Activated naive CD4-positive, alpha-beta T cell (primary cell): ENCODE measurements at places on chromosomes 2 and 18.

- no peak for DNase-seq
Observed at GRCh38 chr2:184363213-184363612, 235.1 kb upstream of the ZNF804A start.

DNA sequence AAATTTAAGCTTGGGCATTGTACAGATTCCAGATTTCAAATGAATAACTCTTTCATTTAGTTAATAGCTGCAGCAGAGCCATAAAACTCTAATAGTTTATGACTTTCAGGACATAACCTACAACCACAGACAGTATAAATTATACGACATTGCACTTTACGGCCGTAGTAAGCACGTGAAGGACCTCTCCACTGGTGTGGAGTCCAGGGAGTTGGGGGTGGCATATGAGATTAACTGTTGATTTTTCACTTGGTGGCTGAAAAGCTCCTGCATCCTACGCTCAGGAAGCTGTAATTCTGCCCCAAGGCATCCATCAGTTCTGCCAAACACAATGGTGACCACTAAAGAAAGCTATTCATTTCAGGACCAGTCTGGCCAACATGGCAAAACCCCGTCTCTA lies 376.2 kb downstream of the SOX11 start:
- DNase-seq = no peak

- DNase-seq = no peak
Observed at GRCh38 chr2:205763708-205764211, 81.5 kb downstream of the NRP2 start.

GRCh38 chr18:48024009-48024512 lies 93.6 kb upstream of the SMAD2 start:
- DNase-seq = no peak

DNA sequence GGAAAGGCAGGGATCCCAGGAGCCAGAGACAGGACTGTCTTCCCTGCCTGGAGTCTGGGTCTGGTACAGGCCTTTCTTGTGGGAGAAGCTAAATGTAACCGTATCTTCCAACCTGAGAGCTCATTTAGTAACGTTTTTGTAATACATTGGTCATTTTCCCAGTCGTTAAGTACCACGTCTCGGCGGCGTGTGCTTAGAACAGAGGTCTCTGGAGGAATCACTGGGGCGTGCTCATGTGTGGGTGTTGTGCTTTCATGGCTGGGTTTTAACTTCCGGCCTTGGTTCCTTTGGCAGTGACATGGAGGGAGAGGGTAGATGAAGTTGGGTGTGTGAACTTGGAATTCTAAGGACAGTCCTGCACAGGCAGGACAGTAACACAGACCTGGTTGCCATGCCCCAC lies 79.7 kb downstream of the NCK2 start:
- no peak for DNase-seq

DNA sequence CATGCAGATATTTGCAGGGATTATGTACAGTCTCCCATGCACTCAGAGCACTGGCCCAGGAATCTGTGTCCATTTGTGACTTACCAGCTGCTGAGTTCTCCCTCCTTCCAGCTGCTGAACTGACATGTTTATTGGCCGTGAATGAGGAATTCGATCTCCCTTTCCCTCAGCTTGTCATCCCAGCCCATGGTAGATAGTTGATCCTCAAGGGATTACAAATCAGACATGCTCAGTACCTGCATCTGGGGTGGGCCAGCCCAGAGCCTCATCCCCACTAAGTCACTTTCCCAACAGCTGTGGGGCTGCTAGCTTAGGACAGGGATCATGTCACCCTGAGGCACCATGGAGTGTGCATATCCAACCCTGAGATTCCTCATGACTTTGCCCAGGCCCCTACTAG lies 1284.9 kb upstream of the LRRTM1 start:
- DNase-seq = no peak

DNA sequence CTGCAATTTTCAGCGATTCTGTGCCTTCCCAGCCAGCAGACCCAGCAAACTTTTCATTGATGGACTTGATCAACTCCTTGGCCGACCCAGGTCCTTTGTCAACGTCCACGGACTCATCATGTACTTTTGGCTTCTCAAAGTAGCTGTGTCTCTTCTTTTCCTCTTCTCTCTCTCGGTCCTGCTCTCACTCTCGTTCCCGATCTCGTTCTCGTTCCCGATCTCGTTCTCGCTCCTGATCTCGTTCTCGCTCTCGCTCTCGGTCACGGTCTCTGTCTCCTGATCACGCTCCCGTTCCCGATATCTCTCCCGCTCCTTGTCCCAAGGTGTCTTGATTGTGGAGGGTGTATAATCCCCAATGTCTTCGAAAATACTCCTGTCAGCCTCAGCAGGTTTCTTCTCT lies 219.5 kb upstream of the FANCL start:
- no peak for DNase-seq

- no peak for DNase-seq
Observed at GRCh38 chr2:27427863-27428212, 593 bp upstream of the NRBP1 start.

DNA sequence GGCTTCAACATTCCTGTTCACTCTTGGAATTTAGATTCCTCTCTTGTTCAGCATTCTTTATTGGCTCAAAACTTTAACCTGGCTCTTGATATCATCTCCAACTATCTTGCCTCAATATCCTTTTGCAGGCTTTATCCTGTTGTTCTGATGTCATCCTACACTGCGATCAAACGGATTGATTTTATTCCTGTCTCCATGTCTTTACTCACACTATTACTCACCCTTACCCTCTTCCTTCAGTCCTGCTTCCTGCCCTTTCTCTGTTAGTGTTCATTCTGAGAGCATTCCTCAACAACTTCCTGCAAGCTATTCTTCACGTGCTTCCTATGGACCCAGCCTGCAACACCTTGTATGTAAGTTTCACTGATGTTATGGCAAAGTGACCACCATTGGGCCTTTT lies 264.7 kb downstream of the RNF152 start:
- DNase-seq = no peak

DNA sequence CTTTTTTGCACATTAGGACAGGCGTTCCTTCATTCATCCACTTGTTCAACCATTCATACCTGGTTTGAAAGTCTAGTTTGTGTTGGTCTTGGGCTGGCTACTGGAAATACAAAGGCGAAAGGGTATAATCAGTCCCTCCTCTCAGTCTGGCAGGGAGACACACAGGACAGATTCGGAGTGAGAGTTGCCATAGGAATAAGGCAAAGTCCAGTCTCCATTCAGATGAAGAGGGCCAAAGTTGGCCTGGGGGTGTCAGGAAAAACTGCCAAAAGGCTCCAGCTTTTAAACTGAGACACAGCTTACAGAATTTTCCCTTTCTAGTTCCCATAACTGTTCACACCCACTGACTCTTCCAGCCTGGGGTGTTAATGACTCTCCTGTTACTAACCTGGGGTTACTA lies 96.3 kb upstream of the AQP4 start:
- DNase-seq = no peak

DNA sequence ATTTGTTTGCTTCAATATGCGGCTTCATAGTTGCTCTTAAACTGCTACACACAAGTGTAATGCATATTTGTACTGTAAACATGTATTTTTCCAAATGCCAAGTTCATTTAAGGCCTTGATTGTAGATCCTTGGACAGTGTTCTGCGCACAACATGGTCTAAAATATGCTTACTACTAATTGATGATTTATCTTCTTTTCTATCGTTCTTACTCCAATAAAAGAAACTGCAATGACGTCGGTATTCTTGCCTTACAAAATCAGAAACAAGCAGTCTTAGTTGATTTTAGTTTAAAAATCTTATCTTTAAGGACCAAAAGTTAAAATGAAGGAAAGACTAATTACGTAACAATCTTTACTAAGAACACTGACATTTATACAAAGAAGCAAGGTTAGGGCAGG lies 224.3 kb upstream of the SMAD7 start:
- no peak for DNase-seq

DNA sequence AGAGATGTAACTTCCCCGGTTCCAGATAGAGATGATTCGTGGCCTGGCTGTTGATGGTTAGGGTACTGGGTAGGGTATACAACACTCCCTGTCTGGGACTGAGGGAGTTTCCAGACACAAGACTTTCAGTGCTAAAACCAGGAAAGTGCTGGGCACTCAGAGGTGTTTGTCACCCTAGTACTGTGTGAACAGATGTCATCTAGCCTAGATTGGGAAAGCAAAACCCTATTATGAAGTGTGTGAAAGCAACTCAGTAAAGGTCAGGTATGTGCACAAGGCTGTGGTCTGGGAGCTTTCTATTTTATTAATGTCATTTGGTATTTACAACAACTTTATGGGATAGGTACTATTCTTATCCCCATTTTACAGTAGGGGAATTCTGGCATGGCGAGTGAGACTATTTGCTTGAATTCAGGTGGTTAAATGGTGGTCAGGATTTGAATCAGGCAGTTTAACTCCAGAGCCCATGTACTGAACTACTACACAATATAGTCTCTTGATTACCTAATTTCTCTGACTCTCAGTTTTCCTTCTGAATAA lies 2.6 kb downstream of the BZW1 start:
- DNase-seq = no peak

DNA sequence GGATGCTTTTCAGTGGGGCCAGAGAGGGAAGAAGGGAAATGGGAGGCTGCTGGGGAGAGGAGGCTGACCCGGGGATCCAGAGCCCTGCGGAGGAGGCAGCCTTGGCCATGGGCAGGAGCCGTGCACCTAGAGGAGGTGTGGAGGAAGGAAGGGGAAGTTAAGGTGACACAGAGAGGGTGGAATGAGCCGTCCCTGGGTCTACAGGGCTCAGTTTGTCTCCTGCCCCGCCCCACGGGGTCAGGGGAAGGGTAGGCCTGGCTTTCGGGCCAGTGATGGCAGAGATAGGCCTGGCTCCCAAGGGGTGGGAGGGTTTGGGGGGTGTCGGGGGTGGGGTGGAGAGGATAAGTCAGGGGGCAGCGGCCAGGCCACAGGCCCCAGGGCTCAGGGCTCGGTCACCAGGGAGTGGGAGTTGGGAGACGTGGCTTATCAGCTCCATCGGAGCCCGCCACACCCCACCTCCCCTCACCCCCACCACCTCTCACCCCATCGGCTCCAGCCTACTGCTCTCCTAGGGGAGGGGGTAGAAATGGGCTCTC lies 39.5 kb upstream of the NOTO start:
- DNase-seq = no peak

GRCh38 chr18:5380586-5380985 lies 85.1 kb upstream of the ZBTB14 start:
- DNase-seq = no peak

DNA sequence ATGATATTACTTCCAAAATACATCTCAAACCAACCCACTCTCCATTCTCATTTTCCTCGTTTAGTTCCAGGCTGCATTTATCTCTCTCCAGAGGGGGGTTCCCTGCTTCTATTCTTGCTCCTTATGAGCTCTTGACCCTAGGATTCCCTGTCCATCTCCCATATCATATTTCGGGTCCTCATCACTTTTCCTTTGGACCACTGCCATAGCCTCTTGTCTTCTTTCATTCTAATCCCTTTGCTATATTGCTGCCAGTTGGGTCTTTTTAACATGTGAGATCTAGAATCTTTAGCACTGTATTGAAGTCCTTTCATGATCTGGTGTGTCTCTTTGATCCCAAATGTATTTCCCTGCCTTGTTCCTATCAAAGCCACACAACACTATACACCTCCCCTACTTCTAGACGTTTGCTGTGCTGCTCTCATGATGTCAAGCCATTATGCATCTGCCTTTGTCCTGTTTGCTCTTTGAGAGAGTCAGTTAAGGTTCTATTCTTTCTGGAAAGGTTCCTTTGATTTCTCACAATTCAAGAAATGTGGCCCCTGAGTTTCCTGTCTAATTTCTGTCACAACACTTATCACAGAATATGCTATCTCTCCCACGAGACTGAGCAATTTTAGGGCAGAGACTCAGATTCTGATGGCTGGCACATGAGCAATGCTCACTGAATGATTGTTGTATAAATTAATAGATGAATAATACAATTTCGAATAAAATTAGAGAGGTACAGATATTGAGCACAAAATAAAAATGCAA lies 43.2 kb upstream of the SESTD1 start:
- DNase-seq = no peak

GRCh38 chr2:229044581-229044980 lies 226.5 kb downstream of the PID1 start:
- no peak for DNase-seq

- no peak for DNase-seq
Observed at GRCh38 chr18:48072428-48073204, 142.2 kb upstream of the SMAD2 start.

DNA sequence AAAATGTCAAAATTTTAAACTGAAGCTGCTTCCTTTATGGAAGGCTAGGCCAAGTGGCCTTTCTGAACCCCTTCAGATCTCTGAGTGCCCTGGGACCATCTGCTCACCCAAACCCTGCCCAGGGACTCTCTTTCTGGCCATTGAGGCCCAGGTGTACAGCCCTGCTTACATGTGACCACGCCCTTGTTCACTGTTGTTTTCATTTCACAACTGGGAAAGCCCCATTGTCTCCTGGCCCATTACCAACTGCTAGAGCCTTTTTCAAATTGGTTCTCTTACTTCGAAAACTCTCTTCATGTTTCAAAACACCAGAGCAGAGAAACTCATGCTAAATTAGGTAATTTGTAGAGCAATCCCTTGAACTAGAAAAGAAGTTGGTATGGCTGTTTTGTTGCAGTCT lies 219.5 kb upstream of the TANK start:
- no peak for DNase-seq

GRCh38 chr2:194363295-194363694 lies 1293.7 kb upstream of the SLC39A10 start:
- no peak for DNase-seq

DNA sequence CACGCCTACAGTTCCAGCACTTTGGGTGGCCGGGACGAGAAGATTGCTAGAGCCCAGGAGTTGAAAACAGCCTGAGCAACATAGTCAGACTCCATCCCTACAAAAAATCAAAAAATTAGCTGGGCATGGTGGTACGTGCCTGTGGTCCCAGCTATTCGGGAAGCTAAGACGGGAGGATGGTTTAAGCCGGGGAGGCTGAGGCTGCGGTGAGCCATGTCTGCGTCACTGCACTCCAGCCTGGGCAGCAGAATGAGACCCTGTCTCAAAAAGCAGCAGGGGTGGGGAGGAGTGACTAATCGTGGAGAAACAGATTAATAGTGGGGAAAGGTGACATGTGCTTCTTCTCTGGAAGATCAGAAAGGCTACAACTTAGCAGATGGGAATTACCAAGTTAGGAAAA lies 58.1 kb upstream of the GPC1 start:
- DNase-seq = no peak

GRCh38 chr2:36044411-36044810 lies 311.2 kb upstream of the CRIM1 start:
- DNase-seq = no peak

DNA sequence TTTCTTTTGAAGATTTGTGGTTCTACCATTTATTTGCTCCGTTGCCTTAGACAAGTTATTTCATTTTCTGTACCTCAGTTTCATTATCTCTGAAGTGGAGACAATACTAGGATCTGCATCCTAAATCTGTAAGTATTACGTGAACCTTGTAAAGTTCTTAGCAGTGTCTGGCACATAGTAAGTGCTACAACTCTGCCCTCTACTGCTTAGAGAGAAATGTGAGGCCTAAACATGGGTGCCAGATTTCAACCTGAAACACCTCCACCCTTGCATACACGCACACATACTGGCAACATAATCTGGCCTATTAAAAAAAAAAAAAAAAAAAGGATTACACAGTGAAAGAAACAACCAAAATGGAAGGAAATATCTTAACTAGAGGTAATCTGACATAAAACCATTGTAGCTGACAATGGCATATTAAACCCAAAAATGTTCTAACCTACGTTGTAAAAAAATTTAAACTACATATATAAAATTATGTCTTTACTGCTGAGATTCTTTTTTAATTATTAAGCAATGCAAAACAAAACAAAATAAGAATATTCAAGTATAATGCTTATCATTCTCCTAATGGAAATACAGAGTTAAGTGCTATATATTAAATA lies 132.6 kb downstream of the MAP2 start:
- no peak for DNase-seq

GRCh38 chr2:7572450-7572849 lies 655.2 kb downstream of the RNF144A start:
- peak; percentile 9 for DNase-seq
